ENCODE measurements at places on chromosomes 12 and 14. TPM values are rescaled to one million over a fixed set of nuclear protein-coding genes. Genes with fewer than 3 reads are reported as not detected.

The POMT2 gene
- total RNA-seq, result 43.4 TPM

The LTB4R2 gene
- 0.82 TPM for total RNA-seq

DNA sequence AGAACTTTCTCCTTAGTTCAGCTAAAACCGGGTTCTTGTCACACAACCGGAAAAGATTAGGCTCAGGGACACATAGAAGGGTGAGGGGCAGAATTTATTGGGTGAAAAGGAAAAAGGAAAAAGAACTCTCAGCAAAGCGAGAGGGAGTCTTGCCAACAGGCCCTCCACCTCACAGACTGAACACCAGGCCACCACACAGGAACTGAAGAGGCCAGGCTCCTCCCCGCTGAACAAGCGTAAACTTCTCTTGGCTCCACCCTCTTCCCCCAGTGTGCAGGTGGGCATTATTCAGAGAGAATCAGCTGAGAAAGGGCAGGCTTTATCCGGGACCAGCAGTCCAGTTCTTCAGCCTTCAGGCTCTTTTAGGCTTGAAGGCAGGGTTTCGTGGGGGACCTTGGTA, 125.6 kb upstream of the FGD4 start:
- DNase-seq, result no peak

The CIT gene
- total RNA-seq, result 4.1 TPM

DNA sequence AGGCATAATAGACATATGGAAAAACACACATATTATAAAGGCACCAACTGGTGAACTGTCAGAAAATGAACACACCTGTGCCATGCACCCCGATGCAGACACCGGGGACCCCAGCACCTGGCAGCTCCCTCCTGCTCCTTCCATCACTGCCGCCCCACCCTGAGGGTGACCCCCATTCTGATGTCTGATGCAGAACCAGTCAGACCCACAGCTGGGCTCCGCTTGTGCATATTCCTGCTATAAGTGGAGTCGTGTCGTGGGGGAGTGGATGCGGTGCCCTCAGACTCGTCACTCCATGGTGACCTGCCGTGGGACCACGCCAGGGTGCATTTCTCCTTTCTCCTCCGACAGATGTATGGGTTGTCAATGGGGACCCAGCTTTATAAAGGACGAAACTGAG, 45.7 kb upstream of the MEG3 start:
- no peak for DNase-seq
